ENCODE measurements at places on chromosomes 4 and X.

DNA sequence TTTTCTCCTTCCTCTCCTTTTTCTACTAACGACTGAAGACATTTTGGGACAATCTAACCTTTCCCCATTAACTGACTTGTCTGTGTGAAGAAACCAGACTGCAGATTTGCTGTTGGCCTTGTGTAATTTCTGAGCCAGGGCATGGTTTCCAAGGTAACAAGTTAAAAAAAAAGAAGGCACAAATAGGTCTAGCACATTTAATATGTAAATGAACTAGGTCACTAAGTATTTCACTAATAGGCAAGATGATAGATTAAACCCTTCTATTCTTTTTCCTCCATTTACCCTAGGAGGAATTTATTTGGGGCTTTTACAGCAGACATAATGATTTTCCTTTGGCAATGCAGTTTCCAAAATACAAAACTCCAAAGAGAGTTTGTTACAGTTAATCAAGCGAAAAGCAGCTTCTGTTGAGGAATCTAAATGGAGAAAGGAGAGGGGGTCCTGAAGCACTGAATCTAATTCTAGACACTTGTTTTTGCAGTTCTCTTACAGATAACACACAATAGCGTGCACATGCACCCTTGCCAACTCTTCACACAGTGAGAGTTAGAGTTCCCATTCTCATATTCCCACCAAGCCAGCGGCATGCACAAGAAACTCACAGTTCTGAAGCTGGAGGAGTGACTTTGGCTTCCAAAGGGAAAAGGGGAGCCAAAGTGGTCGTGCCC lies 72.0 kb downstream of the TSPAN5 start:
- no peak for DNase-seq

DNA sequence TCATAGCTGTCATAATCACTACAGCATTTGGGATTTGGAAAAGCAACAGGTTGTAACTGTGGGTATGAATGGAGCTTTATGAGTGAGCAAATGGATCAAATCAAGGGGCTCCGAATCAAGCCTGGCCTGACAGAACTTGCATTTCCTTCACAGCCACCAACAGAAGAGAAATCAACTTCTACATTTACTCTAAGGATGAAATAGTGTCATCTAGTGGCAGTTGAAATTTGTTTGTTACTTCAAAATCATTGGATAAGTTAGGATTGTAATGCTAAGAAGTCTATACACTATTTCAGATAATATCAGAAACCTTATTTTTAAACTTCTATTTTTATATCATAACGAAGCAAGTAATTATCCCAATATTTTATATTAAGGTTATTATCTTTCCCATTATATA lies 10.7 kb upstream of the WDR17 start:
- DNase-seq, result no peak

DNA sequence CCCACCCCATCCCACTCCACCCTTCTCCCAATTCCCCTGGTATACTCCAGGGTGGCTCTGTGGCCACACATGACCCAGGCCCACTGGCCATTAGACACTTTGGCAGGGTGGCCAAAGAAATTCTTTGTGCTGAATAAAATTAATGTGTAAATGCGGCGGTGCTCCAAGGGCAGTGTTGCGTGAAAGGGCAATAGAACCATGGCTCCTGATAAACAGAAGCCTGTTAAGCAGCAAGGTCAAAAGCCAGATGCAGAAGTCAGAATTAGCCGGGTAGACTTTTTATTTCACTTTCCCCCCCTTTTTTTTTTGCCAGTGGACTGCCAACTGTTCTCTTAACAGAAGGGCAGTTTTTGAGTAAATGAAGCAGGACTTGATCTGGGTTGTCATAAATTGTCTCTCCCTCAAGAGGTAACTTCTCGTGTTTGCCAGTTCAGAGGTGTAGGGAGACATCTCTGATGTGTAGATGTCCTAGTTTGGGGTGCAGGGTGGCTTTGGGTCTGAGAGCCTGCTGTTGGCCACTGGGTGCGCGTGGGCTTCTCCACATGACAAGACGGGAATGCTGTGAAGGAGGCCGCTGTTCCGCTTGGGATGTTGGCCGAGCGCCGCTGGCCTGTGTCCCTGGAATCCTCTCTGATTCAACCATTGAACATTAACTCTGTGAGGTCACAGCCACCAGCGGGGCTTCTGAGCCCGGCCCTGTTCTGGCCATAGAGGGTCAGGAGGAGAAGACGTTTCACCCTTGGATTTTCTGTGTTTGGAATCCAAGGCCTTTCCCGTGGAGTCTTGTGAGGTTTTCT lies 139.5 kb downstream of the TBL1X start:
- no peak for DNase-seq

- DNase-seq, result peak; percentile 89
Observed at GRCh38 chr4:74228691-74229640, 71.0 kb downstream of the MTHFD2L start.

DNA sequence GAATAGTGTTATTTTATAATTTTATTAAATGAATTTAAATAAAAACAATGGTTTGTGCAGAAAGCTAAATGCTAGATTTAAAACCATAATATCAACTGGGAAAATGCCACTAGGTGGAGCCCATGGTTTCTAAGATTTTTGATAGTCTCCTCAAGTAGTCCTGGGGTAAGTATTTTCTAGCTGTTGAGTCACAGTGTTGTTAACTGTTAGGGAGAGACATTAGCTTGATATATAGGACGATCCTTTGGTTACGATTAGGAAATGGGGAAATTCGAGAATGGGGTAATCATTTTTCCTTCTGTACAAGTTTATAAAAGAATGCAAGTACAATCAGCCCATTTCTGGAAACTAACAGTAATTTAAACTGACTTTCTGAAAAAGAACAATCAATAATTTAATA lies 378.4 kb downstream of the ANKRD50 start:
- DNase-seq, result peak; percentile 83

GRCh38 chr4:84937381-84937977 lies 29.0 kb downstream of the WDFY3 start:
- no peak for DNase-seq

GRCh38 chrX:39755143-39756032 lies 342.4 kb downstream of the BCOR start:
- DNase-seq, result peak; percentile 93

GRCh38 chrX:39194673-39195072 lies 393.4 kb downstream of the MID1IP1 start:
- no peak for DNase-seq

- peak; percentile 99 for DNase-seq
Observed at GRCh38 chr4:107824350-107825071, at the start of gene SGMS2. Gene SGMS2, plus strand, starts transcription at chr4:107824932. Its CDS starts 70,622 bp downstream, at chr4:107895554.

DNA sequence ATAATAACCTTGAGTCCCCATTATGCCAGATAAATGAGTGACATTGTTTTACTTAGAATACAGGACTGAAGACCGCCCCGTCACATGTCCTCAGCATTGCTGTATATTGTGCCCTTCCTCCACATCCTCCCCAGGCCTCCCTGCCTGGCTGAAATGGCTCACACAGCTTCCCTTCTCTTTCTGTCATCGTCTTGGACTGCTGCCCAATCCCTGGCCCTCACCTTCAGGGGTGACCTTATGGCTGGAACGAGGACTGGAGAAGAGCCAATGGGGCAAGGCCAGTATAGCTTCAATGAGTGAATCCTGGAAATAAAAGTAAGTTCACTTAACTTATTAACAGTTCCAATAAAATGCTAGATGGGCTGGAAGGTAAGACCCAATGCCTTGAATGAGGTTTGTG lies 2.7 kb downstream of the KCNE5 start:
- DNase-seq, result no peak

GRCh38 chr4:125390126-125390525 lies 75.4 kb downstream of the FAT4 start:
- DNase-seq, result peak; percentile 81

GRCh38 chrX:11648705-11649519 lies 16.8 kb downstream of the ARHGAP6 start:
- DNase-seq, result peak; percentile 67

- no peak for DNase-seq
Observed at GRCh38 chr4:75037252-75037651, 104.3 kb downstream of the PARM1 start.

- peak; percentile 22 for DNase-seq
Observed at GRCh38 chr4:78040431-78040830, 16.7 kb upstream of the FRAS1 start.

DNA sequence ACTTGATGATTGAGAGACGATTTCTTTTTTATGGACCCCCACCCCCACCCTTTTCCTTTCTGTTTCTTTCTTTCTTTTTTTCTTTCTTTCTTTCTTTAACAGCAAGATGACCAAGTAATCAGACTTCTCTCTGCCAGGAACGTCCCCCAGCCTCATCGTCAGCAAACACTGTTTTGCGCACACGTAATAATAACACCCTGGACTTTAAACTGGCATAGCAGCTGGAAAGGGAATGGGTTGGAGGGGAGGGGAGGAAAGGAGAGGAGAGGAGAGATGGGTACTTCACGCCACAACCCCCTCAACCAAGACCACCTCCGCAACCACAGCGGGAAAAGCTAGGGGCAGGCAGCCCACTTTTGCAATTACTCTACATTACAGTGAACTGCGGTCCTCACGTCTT lies 1.1 kb downstream of the GABRA2 start:
- DNase-seq, result no peak

GRCh38 chr4:148747721-148748268 lies 305.6 kb upstream of the NR3C2 start:
- no peak for DNase-seq

GRCh38 chr4:80726471-80726870 lies 304.0 kb upstream of the BMP3 start:
- DNase-seq, result no peak

DNA sequence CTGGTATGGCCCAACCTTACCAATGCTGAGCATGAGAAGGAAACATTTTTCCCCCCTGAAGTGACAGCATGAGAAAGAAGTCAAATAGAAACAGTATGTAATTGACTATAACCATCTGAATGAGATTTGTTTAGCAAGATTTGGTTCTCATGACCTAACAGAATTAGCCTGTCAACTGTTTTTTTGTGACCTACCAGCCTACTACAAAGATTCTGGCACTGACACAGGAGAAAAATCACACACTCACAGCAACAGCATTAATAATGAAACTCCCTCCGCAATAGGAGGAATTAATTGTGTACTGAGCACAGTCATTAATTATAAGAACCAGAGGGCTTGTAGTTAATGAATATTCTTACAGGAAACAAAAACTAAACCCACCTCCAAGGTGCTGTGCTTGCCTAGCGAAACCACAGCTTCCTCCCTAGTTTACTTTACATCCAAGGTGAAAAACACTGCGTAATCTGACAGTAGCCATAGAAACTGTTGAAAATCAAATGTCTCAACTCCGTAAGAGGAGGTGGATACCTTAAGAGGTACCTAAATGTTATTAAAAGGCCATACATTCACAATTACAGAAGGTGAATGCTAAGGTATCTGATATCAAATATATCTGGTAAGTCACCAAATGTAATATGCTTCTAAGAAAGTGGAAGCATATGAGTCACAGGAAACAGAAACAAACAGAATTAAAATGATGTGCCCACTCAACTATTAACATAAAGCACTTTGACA lies 34.9 kb downstream of the MMRN1 start:
- peak; percentile 34 for DNase-seq

DNA sequence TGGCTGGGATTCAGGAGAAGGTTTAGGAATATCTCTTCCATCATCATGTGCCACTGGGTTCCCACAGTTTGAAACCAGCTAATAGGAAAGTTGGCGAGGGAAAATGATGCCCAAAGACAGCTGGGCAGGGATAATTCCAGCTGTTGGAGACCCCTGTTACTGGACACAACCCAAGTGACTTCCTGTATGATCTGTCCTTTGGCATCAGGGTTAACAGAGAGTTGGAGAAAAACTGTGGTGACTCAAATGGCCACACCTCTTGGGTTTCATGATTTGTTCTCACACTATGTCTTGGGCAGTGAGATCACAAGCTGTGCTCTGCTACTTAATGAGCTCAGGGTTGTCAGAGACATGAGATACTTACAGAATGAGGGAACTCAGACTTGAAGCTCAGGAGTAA lies 3.8 kb downstream of the FGF16 start:
- peak; percentile 68 for DNase-seq

DNA sequence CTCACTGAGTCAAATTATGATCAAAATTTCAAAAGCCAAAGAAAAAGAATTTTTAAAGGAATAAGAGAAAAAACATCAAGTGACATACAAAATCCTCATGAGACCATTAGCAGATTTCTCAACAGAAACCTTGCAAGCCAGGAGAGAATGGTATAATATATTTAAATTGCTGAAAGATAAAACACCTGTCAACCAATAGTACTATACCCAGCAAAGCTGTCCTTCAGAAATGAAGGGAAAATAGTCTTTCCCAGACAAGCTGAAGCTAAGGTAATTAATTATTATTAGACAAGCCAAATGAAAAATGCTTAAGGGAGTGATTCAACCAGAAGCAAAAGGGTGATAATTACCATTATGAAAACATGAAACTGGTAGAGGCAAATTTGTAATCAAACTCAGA lies 104.2 kb upstream of the TET2 start:
- no peak for DNase-seq

DNA sequence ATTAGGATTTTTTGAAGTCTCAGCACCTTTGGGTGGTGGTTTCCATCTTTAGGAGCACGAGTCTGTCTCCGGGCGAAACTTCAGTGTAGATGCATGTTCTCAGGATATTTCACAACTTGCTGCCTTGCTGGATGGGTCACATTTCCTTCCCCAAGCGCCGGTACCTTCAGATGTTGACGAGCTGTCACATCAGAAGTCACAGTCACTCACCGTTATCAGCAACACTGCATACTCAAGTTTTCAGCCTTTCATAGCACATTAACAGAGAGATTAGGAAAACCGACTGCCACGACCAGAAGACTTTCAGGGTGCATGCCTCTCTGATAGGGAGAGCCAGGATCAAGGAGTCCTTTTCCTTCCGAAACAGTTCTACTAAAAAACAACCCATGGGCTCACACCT lies 77.8 kb downstream of the SHROOM2 start:
- DNase-seq, result peak; percentile 30

- no peak for DNase-seq
Observed at GRCh38 chr4:12177416-12177815, 748.7 kb upstream of the HS3ST1 start.

Measured in epithelial cell of esophagus (primary cell).